Fibroblast of villous mesenchyme (primary cell): ENCODE measurements at places on chromosomes 6 and 20.

DNA sequence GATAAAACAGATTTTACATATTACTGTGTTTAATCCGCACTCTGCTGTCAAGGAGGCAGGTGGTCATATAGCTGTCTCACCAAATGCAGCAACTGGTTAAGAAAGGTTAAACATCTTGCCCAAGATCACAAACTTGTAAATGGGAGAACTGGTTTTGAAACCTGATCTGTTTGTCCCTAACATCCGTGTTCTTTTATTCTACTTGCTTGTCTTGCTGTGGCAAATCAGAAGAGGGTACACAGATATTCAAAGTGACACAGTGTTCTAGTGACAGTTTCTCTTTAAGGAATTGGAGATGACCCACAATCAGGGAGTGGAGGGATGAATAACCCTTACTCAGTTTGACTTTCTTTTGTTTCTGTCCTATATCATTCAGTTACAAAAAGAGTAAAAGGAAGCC lies 83.0 kb upstream of the SGK1 start:
- no peak for DNase-seq

DNA sequence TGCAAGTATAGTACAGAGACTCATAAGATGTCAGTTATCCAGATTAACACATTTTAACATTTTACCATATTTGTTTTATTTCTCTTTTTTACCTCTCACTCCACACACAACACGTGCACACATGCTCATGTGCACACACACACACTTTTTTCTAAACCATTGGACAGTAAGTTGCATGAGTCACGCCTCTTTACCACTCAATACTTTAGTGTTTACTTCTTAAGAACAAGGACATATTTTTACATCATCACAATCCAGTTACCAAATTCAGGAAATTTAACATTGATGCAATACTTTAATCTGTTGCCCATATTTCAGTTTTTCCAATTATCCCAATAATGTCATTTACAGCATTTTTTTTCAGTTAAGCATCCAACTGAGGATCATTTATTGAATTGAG lies 109.0 kb downstream of the RIN2 start:
- peak; percentile 67 for DNase-seq

GRCh38 chr6:41739041-41739440 lies 3.6 kb upstream of the TFEB start:
- DNase-seq, result no peak

DNA sequence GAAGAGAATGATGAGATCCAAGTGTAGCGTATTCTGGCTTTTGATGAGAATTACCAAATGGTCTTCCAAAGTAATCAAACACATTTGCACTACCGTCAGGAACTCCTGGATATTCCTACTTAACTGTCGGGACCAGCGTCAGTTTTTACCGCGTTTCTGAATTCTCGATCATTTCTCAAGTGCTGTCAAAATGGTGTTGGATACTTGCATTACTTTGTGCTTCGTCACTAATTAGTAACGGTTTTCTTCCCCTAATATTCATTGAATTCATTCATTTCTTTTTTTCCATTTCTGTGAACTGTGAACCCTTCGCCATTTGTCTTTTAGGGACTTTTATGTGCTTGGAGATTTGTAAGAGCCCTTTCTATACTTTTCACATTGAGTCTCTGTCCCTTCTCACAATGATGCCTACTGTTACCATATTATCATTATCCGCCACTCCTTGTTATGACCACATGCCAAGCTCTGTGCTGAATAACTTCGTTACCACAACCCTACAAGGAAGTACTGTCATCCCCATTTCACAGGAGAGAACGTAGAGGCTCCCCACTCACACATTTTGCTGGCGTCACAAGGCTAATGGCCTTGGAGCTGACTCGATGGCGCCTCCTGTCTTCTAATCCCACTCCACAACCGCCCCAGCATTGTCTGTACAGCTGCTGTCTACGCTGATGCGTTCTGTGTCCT lies 74.2 kb upstream of the QKI start:
- DNase-seq, result no peak

- no peak for DNase-seq
Measured at GRCh38 chr6:151701911-151702562, 105.4 kb upstream of the ESR1 start.
